NCI-H2171 treated with DMSO at 0.1 percent for 48 hours (cell line): ENCODE measurements at places on chromosomes 5 and 9.

GRCh38 chr9:36008774-36009300, 27.9 kb upstream of the RECK start:
- peak; percentile 48 for DNase-seq

DNA sequence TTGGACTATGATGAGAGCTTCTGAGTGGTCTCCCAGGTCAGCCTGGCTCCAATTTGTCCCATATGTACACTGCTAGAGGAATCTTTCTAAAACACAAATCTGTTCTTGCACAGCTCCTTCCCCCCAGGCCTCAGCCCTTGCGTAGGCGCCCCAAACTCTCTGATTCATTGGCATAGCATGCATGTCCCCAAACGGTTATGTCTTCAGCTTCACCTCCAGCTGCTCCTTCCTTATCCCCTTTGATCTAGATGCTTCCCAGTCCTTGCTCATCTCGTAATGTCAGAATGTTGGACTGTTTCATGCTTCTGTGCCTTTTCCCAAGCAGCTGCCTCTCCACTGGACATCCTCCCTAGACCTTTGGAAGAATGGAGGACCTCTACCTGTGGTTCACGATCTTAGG, 60.1 kb upstream of the BASP1 start:
- no peak for DNase-seq

GRCh38 chr9:133188006-133188842, 20.8 kb downstream of the OBP2B start:
- DNase-seq = peak; percentile 71

DNA sequence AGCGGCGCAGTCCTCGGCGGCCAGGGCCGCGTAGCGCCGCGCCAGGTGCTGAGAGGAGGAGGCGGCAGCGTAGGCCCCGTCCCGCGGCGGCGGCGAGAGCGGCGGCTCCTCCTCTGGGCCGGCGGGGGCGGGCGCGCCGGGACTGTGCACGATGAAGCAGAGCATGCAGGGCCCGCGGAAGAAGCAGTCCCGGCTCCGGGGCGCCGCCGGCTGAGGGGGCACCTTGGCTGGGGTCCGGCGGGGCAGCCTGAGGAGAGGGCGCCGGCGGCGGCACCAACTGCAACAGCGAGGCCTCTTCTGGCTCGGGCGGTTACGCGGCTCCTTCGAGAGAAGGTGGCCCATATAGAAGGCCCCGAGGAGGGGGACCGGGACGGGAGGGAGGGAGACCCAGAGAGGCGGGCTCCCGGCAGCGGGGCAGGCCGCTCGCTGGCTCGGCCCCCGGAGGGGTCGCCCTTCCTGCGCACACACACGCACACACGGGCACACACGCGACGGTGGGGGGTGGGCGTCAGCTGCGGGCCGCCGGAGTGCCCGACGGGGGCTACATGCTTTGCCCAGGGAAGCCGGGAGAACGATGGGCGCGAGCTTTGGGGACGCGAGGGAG, 446 bp downstream of the FBXL17 start:
- DNase-seq = peak; percentile 32
